ENCODE measurements at places on chromosomes 1 and 21.

GRCh38 chr1:199979071-199979470 is 48.4 kb upstream of the NR5A2 start:
- DNase-seq: no peak

DNA sequence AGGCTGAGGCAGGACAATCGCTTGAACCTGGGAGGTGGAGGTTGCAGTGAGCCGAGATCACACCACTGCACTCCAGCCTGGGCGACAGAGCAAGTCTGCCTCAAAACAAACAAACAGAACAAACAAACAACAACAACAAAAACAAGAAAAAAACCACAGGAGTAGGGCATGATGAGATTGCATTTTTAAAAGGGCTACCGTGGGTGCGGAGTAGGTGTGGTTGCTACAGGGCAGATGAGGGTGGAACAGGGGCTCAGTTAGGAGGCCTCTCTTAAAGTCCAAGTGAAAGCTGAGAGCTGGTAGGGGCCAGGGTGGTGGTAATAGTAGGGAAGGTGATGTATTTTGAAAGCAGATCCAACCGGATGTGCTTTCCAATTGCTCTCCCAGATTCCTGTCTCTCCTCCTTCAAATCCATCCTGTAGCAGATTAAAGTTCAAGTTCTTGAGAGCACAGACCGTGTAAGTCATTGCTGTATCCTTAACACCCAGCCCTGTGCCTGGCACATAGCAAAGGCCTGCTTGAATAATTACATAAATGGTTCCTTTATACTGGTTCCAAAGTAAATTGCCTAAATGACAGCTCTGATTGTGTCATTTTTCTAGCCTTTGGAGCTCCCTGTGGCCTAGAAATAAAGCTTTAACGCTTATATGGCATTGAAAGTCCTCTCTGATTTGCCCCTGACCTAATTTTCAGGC is 4.2 kb upstream of the LINGO4 start:
- no peak for DNase-seq

DNA sequence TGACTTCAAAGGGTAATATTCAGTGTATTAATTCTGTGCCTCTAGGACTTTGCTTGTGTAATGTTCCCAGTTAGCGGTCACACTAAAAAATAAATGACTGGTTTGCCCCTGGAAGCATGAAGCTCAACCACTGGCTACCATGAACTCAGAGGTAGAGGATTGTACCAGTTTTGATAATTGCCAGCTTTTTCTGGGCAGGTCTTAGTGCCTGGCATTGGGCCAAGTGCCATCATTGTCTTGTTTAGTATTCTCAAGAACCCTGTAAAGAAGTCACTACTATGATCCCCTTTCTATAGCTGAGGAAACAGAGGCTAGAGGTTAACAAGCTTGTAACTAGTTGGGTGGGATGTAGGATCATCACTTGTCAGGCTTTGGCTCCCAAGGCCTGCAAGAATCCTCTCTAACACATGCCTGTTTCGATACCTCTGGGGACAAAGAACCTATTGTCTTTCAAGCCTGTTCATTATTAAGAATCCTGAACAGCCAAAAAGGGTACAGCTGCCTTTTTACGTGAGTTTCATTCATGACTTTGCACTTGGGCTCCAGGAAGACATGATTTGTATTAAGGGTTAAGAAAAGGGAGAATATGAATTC is 121.9 kb upstream of the JUN start:
- no peak for DNase-seq

DNA sequence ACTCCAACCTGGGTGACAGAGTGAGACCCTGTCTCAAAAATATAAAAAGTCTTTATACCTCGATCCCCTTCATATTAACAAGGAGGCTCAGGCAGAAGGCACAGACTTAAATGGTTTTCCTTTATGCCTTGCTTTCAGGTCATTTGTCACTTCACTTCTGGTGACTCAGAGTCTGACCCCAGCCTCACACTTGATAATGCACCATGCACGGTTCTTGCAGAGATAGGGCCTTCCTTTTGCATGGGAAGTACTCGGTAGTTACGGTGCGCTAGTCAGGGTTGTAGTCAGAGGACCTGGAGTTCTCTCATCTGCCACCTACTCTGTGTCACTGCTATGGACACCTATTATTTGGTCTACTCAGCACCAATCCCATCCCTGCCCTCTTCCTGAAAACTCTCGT is 43.6 kb upstream of the BMP8B start:
- no peak for DNase-seq

- DNase-seq: no peak
Measured at GRCh38 chr1:226549937-226550671, 1.5 kb downstream of the STUM start.

DNA sequence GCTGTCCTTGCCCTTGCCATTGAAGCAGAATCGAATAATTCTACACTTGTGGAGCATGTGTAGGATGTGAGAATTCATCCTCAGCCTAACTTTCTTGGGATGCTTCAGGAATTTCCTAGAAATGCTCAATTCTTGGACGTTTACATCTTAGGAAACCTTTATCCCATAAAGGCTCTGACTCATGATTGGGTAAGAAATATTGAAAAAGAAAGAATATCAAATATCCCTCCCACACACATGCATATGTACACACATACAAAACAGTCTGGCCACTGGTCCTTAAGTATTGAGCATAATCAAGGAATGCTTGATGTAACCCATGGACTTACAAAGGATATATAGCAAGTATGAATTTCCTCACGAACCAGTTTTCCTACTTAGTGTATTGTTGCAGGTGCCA is 83.9 kb upstream of the IPO9 start:
- no peak for DNase-seq

- DNase-seq: no peak
Measured at GRCh38 chr1:151916726-151917370, 7.5 kb upstream of the THEM4 start.

DNA sequence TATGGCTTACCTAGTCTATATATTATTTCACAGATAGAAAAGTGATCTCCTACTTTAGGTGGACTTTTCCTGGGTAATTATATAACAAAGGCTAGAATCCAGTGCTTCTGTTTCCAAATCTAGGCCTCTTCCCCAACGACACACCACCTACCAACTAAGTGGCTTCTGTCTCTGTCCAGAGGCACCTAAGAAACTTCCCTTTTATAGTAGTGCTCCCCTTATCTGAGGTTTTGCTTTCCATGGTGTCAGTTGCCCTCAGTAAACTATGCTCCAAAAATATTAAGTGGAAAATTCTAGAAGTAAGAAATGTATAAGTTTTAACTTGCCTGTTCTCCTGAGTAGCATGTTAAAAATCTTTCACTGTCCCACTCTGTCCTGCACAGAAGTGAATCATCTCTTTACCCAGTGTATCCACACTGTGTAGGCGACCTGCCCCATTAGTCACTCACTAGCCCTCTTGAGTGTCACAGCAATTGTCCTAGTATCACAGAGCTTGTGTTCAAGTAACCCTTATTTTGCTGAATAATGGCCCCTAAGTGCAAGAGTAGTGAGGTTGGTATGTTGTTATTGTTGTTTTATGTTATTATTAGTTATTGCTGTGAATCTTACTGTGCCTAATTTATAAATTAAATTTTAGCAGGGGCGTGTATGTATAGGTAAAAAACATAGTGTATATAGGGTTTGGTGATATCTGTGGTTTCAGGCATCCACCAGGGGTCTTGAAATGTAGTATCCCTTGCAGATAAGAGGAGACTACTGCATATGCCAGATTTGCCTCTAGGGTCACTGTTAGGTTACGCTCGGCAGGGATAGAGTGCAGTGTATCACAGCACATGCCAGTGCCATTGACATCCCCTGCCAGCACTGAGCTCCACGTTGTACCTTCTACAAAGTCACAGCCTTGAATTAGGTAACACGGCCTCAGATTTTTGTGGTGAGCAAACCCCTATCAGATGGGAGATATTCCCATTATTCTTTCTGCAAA is 14.7 kb upstream of the CD53 start:
- DNase-seq: no peak

DNA sequence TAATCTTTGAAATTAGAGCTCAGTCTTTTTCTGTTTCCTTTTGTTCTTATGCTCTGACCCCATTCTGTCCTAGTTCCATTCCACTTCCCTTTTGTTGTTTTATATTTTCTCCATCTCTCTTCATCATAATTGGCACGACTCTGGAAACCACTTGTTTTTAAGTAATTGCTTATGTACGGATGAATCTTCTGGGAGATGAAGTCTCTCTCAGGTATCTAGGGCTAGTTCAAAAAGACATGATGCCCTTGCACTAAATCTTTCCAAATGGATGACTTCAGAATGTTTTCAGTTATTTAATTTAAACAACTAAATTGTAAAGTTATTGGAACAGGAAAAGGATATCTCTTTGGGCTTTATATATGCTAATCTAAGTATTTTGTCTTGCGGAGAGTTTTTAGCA is at the start of gene OR6F1:
Gene OR6F1, minus strand, starts transcription at position 101 of the 400 bp plus-strand sequence. CDS start 3,891 bp downstream, outside the sequence.
- DNase-seq: no peak

- DNase-seq: no peak
Measured at GRCh38 chr1:119384591-119384990, 16.0 kb downstream of the HAO2 start.

DNA sequence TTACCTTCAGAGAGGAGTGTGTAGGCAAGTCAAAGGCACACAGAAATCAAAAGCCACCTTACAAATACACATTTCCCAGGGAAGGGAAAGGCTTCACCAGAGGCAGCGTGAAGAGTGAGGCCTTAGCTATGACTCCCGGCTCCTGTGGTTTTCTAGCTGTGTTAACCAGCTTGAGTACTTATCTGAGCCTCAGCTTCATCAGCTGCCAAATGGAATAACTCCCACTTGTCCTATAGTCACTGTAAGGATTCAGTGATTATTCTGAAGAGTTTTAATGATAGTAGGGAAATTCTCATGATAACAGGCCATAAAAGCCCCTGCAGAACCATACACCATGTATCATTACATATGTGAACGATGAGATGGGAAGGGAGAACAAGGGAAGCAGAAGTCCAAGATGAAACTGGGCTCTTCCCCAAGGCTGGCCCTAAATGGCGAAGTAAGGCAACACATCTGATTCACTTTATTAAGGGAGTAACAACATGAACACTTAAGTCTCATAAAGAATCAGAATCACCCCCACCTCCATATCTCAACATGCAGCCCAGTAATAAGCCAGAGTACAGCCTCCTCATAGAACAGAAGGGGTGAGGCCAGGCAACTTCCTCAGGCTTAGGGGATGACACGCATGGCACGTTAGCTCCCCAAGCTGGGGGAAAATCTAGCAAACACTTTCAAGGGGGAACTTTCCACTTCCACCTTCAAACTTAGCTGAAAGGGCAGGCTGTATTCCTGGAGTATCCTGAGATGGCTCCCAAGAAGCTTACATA is 63.7 kb downstream of the SLC66A1 start:
- no peak for DNase-seq

GRCh38 chr1:230129341-230129740 is 62.3 kb downstream of the GALNT2 start:
- DNase-seq: no peak

DNA sequence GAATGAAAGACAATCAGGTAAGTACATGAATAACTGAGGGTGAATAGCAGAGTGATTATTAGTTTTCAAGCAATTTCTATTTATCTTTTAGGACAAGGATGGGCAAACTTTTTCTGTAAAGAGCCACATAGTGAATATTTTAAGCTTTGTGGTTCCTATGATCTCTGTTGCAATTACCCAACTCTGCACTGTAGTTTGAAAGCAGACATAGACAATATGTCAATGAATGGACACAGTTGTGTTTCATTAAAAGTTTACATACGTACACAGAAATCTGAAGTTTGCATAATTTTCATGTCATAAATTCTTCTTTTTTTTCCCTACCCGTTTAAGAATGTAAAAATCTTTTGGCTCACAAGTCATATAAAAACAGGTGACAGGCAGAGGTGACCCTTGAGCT is 71.4 kb downstream of the ZNF281 start:
- DNase-seq: no peak

DNA sequence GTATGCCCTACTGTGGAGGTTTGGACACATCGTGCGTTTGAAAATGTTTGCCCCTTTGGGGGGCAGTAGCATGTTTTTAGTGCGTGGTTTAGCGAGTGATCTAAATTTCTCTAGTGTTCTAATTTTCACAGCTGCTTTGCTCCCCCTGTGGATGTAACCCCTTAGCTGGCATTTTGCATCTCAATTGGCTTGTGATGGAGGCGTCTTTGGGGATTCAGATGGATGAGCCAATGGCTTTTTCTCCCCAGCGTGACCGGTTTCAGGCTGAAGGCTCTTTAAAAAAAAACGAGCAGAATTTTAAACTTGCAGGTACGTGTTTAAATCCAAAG is 836 bp downstream of the CDC7 start:
- DNase-seq: peak; percentile 81

- DNase-seq: no peak
Measured at GRCh38 chr1:17531682-17532487, 7.6 kb upstream of the ARHGEF10L start.

DNA sequence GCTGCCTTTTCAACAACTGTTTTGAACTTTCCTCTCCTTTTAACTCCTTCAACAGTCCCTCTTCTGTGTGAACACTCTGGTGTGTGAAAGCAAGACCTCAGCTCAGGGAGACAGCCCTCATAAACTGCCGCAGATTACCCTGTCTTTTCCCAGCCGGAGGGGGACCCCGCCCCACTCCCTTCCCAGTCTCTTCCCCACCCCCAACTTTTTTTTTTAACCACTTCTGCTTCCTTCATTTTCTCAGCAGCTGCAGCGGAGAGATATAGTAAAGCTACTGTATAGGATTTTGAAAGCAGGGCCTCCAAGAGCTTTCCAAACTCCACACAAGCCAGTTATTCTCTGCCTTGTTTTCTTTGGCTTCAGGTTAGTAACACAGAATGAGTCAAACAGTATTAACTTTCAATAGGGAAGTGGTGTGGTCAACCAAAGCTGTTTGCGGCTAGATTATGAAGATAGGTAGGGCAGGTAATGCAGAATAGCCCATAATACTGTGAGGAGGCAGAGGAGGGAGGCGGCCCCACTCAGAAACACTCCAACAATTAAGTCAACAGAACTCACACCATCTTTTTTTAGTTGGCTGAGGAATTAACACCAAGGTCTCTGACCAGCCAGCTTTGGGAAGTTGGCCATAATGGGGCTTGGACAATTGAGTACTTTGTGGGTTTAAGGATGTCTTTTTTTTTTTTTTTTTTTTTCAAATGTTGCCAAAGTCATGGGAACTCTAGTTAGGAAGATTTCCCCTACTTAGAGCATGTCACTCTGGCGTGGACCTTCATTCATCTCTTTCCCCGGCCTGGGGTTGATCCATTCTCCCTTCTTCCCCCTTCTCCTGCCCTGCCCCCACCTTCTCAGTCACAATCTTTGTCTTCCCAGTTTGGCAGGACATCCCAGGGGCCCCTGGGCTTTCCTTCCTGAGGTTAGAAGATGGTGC is 177.0 kb downstream of the CLIC6 start:
- no peak for DNase-seq
